Activated gamma-delta T cell treated with Interleukin-2 at 50 U/mL for 16 hours (primary cell): ENCODE measurements at places on chromosomes 12 and 14.

- DNase-seq: no peak
These were observed 606 bp downstream of the TNFAIP2 start for GRCh38 chr14:103123634-103124500.

DNA sequence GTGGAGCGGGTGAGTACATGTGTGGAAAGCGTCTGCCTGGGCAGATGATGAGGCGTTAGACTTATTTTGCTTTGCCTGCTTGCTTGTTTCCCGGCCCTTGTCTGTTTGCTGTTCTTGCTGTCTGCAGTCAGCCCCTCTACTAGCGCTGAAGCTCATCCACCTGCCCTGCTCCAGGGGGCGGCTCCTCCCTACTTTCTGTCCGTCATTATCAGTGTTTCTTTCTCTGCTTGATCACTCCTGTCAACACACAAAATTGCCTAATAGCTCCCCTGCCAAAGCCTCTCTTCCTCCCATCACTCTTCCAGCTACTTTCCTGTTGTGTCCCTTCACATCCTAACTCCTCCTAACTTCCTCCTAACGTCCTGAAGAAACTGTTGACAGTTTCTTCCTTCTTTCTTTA, 34.9 kb upstream of the GALNT8 start:
- no peak for DNase-seq

GRCh38 chr12:121632069-121632970, 6.0 kb downstream of the ORAI1 start:
- DNase-seq: no peak

- no peak for DNase-seq
These were observed 152.2 kb upstream of the OR4E1 start for GRCh38 chr14:21825845-21826244.

GRCh38 chr14:100730581-100730980, 3.9 kb downstream of the DLK1 start:
- no peak for DNase-seq

- DNase-seq: no peak
These were observed 5.6 kb downstream of the WASHC4 start for GRCh38 chr12:105113094-105113493.

DNA sequence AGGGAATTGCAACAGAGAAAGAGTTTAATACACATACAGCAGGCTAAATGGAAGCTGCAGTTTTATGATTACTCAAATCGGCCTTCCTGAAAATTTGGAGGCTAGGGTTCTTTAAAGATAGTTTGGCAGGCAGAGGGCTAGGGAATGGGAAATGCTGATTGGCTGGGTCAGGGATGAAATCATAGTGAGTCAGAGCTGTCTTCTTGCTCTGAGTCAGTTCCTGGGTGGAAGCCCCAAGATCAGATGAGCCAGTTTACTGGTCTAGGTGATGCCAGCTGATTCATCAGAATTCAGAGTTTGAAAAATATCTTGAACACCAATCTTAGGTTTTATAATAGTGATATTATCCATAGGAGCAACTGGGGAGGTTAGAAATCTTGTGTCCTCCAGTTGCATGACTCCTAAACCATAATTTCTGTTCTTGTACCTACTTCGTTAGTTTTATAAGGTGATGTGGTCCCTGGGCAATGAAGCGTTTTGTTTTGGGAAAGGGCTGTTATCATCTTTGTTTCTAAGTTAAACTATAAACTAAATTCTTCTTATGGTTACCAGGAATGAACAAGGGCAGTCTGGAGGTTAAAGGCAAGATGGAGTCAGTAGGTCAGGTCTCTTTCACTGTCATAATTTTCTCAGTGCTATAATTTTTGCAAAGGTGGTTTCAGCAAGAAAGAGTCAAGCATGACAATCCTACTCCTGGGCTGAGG, 257.8 kb upstream of the CCDC196 start:
- DNase-seq: no peak

DNA sequence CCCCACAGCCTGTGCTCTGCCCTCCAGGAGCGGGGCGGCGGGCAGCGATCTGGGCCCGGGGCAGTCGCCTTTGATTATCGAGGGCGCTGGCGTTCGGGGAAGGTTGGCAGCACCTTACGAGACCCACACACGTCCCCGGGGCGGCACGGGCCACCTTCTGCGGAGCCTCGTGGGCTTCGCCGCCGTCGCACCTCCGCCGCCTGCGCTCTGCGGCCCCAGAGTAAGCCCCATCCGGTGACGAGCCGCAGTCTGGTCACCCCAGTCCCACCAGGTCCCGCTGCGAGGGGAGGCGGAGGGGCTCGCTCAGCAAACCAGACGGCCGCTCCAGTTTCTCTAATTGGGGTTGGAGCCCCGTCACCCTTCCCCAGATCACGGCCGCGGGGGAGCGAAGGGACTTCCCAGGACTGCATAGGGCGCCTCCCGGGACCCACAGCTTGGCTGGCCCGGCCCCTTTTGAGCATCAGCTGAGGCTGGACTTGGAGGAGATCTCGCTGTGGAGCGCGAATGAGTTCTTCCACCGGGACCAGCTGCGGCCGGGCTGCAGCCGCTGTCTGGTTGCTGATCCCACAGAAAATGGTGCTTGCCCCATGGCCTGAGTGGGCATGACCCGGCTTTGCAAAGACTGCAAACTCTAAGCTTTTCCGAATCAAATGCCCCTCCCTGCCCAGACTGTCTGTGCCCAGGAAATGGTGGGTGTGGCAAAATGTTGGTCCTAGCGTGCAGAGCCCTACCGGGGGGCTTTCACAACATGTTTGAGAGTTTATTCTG, 560 bp downstream of the LGALS3 start:
- DNase-seq: peak; percentile 38

DNA sequence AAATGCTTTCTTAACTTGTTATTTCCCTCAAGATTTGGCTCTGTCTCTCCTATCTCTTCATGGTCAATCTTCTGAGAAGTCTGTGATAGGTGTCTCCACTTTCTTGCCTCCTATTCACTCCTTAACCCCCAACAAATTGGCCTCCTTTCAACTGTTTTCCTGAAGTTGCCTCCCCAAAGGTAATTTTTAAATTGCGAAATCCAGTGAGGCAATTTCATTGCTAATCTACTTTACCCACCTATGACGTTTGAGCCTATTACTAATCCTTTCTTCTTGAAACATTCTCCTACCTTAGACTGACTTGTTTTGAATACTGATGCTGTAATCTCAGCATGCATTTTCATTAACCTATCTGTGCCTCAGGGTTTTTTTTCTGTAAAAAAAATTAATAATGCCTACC, 6.0 kb upstream of the KCNH5 start:
- no peak for DNase-seq

DNA sequence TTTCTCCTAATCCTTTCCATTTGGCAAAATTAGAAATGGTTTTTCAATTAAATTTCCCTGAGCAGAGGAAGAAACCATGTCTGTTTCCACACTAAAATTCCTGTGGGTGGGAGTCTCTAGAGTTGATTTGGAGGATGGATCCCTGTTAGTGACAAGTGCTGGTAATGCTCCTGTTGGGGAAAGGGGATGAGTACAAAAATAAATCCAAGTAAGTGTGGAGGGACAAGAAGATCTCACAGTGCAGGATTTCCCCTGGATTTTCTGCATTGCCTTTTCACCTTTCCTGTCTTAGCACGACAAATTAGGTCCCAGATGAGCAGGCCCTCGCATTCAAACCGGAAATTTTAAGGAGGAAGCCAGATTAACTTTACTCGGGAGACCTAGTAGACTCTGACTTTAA, 107.5 kb downstream of the DAD1 start:
- DNase-seq: no peak

DNA sequence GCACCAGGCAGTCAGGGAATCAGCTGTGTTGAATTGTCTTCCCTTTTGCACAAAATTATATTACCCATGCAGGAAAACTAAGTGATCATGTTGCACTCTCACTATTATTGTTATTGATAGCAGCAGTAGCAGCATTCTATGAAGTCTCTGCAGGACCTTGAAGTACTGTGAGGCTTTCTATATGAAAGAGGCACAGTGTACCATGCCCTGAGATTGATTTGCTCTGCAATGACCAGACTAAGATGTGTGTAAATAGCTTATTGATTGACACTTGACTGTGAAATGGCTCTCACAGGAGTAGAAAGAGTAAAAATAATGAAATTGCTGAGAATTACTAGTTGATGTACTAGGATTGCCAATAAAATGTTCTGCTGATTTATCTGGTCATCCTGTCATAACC, 99.9 kb downstream of the KICS2 start:
- no peak for DNase-seq

- DNase-seq: no peak
These were observed 629.5 kb downstream of the TRHDE start for GRCh38 chr12:72901685-72902084.

- no peak for DNase-seq
These were observed 152.5 kb downstream of the SAMD4A start for GRCh38 chr14:54719406-54719805.

GRCh38 chr12:108788076-108788782, 56.9 kb upstream of the CORO1C start:
- DNase-seq: no peak

GRCh38 chr12:107736914-107737313, 24.0 kb downstream of the PRDM4 start:
- no peak for DNase-seq

DNA sequence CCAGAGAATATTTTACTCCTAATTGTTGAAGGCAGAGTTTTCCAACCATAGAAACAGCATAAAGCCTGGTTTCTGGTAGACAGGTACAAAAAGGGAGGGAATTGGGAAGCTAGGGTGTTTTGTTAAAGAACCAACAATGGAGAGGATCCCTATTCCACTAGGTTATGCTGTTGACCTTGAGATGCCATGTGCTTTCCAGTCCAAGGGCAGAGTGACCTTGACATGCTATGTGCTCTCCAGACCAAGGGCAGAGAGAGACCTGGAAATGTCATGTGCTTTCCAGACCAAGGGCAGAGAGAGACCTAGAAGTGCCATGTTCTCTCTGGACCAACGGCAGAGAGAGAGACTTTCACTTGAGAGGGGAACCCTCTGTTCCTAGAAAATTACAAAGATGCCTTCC, 1043.8 kb upstream of the FBXO33 start:
- DNase-seq: no peak

DNA sequence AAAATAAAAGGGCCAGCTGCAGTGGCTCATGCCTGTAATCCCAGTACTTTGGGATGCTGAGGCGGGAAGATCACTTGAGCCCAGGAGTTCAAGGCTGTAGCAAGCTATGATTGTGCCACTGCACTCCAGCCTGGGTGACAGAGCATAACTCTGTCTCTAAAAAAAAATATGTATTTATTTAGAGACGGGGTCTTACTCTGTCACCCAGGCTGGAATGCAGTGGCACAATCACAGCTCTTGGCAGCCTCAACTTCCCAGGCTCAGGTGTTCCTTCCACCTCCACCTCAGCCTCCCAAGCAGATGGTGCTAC, 179.3 kb upstream of the ATF7IP start:
- no peak for DNase-seq

DNA sequence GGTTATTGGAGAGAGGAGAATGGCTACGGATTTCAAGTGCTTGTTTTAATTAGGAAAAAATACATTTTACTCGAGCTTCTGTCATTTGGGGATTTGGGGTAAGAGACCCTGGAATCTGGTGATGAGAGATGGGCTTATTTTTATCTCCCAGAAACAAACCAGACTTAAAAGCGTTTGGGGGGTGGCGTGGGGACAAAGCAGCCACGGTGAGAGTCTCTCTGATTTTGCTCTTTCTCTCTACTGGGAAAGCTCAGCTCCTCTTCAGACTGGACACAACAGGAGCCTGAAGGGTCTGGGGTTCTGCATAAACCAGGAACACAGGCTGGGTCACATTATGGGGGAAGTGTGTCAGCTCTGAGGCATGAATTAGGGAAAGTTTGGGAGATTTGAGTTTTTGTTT, 3.8 kb downstream of the VSX2 start:
- no peak for DNase-seq

- DNase-seq: no peak
These were observed 553 bp downstream of the CNPY2 start for GRCh38 chr12:56315249-56315621.

DNA sequence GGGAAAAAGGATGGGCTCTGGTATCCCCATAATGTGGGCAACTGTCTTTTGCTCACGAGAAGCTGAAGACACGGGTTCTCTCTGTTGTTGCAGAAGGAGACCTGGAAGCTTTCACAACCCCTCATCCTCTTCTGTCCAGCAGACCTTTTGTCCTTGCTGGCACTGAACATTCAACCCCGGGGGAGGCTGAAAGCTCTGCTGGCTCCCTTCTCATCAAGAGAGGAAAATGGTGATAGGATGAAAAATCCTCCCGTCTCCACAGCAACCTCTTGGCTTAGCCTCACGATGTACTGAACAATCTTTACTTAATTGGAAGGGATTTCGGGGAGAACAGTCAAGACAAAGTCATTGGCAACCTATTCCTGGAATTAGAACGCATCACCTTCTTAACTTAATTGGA, 39.0 kb downstream of the ELK3 start:
- no peak for DNase-seq

GRCh38 chr14:57275023-57275664, 6.4 kb downstream of the AP5M1 start:
- DNase-seq: no peak

DNA sequence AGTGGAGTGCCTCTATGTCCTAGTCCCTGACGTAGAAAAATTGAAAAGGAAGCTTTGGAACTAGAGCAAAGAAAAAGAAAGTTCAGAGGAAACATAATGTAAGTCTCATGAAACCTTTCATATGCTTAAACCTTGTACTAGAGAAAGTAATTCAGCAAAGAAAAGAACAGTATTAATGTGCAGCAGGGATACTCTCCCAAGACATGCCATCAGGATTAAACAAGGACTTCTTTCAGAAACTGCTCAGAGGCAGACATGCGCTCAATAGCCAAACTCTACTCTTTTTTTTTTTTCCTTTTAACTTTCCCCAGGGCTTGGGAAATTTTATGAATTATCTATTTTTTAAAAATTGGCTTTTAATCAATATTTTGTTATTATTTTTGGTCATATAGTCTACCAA, 7.1 kb upstream of the ASB8 start:
- DNase-seq: no peak

DNA sequence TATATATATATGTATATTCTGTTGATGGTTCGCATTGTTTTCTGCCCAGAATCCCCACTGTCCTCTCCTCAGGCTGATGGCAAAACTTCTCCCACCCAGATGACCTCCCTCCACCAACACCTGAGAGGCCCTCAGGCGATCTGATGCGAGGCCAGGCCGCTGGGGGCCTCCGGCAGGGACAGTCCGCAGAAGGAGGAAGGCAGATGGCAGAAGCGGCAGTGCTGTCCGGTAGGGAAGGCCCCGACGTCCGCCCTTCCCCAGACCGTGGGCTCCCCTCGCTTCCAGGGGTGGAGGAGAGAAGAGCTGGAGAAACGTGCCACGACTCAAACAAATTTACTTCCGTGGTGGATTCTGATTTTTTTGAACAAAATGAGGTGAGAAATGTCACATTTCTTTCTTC, 178.3 kb upstream of the RGS6 start:
- no peak for DNase-seq

DNA sequence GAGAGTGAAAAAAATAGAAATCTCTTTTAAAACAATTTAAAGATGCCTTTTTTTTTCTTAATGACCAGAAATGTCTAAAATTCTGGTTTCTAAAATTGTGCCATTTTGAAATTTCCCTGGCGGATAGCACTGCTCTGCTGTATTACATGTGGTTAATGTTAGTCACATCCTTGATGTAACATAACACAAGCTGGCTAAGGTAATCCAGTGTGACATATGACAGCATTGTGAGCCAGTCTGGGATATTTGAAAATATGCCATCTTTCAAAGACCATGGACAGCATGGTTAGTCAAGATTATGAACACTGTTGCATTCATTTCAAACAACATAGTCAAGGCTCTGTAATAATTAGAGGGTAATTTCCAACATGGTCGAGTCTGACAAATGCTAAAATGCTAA, 133.2 kb downstream of the ALX1 start:
- no peak for DNase-seq
